Activated CD4-positive, alpha-beta memory T cell treated with anti-CD3 and anti-CD28 coated beads for 36 hours (primary cell): ENCODE measurements at places on chromosomes 3 and 15. TPM values are rescaled to one million over a fixed set of nuclear protein-coding genes. Genes with fewer than 3 reads are reported as not detected.

DNA sequence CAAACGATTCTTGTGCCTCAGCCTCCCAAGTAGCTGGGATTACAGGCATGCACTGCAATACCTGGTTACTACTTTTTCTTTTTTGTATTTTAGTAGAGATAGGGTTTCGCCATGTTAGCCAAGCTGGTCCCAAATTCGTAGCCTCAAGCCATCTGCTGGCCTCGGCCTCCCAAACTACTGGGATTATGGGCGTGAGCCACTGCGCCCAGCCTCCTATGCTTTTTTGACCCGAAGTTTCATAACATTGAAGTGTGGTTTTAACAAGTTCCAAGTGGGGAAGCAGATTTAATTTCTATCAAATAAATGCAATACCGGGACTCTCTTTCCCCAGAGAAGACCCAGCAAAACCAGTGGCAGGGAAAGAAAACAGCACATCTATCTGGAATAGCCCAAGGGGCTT, 13.7 kb downstream of the SH3BP5 start:
- no peak for DNase-seq

DNA sequence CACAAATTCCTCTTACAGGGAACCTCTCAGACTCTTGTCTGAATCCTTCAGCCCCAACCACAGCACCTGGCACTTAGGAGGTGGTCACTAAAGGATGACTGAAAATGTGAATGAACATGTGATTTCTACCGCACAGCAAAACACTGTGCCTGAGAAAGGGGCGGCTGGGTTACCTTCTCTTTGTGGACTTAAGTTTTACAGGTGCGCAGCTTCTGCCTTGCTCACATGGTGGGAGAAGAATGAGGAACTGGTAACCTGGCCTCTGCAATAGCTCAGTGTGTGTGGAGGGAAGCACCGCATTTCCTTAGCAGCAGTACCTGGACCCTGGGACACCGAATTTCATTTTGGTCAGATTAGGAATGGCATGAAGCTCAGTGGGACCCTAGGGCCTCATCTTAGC, 9.8 kb upstream of the ETV5 start:
- DNase-seq = no peak

- DNase-seq = no peak
Observed at GRCh38 chr15:72179950-72180581, 17.5 kb downstream of the GRAMD2A start.

DNA sequence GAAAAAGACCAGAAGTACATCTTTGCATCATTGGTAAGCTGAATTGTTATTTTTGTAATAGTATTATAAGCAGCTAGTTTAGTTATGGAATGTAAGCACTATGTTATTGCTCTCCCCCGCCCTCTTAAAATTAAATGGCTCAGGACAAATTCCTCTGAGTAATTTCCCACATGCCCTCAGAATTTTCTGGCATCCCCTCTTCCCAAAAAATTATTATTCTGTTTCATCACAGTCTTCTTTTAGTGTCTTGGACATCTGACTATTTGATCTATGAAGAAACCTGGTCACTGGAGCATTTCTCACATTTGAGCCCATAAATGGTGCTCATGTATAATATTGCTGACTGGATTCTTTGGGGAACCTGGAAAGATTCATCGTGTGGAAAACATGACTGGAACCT, 68.3 kb downstream of the KLHL25 start:
- DNase-seq = no peak

- peak; percentile 78 for DNase-seq
Observed at GRCh38 chr15:60673918-60674558, 195.1 kb upstream of the ICE2 start.

DNA sequence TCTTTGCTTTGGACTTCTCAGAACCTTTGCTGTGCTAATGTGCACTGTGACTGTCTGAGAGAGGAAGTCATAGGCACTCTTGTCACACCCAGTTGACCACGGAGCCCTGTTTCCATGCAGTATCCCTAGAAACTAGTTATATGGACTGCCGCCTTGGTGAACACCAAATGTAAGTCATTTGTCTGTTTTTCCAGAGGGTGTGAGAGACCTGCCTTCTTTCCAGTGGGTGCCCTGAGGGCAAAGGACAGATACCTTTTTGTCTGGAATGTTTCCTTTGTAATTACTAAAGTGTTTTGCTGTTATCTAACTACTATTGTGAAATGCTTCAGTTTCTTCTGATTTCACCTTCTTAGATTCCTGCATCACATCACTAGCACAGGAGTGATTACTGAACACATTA, 91.8 kb downstream of the LARS2 start:
- no peak for DNase-seq

GRCh38 chr15:67120839-67121643, 55.6 kb downstream of the SMAD3 start:
- DNase-seq = peak; percentile 95

DNA sequence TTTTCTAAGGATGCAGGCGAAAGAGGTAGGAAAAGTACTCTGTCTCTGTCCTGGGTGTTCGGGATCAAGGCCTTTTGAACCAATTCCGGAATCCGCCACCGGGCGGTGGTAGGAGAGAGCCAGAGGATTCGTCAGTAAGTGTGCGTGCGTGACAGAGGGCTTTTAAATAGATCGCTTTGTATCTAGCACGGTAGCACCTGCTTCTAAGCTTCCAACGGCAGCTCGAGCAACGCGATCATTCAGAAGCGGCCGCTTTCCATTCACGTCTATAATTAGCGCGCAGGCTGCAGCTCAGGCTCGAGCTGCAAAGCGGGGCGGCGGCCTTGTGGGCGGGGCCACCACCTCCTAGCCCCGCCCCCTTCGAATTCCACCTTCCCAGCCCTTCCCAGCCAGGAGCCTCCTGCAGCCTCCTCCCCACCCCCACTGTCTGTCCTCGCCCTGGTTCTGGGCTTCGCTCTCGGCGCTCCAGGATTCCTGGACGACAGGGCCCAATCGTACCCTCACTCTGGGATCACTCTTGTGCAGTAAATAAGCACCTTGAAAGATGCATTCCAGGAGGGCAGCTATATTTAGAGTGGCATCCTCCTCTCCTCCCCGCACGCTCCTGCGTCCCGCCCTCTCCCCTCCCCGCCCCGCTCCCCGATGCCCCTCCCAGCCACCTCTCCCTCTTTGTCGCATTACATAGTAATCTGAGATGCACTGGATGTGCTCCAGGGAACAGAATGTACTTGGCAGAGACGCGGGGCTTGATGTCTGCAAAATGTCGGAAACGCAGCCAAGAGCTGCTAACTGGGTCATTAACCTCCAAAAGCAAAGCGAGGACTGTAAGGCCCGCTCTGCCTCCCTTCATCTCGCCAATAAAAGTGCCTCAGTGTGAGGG, 224.1 kb upstream of the TPRG1 start:
- DNase-seq = peak; percentile 47

- DNase-seq = no peak
Observed at GRCh38 chr3:169215461-169216352, 447.8 kb downstream of the MECOM start.

DNA sequence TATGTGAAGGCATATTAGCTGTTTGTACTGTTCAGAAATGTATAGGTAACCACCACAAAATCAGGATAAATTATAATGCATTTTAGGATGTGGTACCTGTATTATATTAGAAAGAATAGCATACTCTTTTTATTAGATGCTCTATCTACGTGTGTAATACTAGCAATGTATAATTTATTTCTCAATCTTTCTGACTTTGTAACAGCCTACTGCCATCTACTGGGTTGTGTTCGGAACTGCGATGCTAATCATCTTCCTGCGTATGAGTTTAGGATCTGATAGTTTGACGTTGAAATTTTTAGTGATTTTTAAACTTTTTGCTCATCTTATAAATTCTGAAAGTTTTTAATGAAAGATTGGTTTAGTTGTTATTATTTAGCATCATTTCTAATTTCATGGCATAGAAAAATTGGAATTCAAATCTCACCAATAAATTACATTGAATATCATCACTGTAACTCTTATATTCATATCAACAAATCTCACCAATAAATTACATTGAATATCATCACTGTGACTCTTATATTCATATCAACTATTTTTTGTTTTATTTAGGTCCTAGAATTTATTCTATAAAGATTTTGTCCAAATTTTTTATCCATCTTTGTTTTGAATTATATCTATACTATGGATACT, 322.7 kb upstream of the ZNF717 start:
- no peak for DNase-seq

- DNase-seq = no peak
Observed at GRCh38 chr15:62706317-62706716, 336.2 kb upstream of the TPM1 start.

DNA sequence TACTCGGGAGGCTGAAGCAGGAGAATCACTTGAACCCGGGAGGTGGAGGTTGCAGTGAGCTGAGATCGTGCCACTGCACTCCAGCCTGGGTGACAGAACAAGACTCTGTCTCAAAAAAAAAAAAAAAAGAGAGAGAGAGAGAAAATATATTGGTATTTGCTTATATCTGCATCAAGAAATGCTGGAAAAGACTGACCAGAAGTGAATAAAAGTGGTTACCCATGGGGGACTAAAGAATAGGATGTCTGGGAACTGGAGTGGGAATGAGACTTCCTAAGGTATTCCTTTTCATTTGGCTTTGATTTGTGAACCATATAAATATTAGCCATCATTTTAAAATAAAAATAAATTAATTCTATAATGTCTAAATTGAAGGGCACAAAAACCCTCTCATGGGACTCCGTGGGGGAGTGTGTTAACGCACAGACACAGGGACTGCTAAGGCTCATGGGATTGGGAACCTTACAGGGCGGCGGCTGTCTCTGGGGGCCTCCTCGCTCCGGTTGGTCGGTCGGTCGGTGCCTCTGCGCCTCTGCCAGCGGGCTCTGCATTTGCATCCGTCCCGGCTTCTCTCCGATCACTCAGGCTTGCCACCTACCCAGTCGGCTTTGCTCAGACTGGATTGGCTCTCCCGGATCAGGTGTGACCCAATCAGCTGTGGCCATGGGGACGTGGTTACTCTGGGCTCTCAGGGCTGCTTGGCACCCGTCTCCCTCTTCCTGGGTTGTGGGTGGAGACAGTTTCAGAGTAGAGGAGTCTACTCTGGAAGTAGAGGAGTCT, 12.7 kb upstream of the TSPAN3 start:
- peak; percentile 78 for DNase-seq

DNA sequence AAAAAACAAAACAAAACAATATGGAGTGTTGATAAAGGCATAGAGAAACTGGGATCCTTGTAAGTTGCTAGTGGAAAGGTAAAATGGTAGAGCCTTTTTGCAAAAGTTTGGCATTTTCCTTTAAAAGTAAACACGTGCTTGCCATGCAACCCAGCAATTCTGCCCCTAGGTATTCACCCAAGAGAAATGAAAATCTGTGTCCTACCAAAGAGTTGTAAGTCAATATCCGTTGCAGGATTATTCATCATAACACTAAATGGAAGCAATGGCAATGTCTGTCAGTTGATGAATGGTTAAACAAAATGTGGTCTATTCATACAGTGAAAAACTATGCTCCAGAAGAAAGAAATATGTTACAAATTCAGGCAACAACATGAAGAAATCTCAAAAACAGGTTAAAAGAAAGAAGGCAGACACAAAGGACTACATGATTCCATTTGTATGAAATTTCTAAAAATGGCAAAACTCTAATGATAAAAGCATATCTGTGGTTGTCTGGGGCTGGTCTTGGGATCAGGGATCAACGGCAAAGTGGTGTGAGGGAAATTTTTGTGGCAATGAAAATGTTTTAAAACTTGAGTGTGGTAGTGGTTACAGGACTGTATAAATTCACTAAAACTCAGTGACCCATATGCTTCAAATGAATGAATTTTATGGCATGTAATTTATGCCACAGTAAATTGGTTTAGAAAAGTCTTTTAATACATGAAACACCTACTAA, 229.6 kb downstream of the OPA1 start:
- no peak for DNase-seq

- no peak for DNase-seq
Observed at GRCh38 chr15:100073982-100074381, 267.8 kb downstream of the ADAMTS17 start.

- peak; percentile 70 for DNase-seq
Observed at GRCh38 chr3:39180183-39180545, 12.2 kb downstream of the XIRP1 start.

- DNase-seq = no peak
Observed at GRCh38 chr15:87477737-87478686, 778.5 kb downstream of the NTRK3 start.

DNA sequence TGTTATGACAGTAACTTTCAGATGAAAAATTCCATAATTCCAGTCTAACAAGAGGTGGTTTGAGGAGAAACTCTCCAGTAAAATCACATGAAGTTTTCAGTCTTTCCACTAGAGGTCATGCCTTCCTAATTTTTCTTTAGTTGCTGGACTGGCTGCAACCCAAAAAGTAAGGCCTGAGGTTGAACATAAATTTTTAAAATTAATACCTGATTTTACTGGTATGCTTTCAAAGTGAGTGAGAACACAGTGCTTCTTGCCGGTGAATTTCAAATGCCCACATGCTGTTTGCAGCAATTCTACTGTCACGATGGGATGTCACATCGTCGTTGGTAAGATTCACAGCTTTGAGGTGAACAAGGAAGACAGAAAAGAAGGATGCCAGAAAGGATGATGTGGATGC, 89.0 kb upstream of the FGF12 start:
- no peak for DNase-seq

Gene CPB1
- not detected for total RNA-seq

Gene RARRES1
- not detected for total RNA-seq

Gene PLOD2
- 0.38 TPM for total RNA-seq

Gene SLC6A1
- total RNA-seq = not detected

Gene TMC3
- not detected for total RNA-seq

Gene ITGB5
- total RNA-seq = 0.52 TPM

Gene DOCK3
- 2.9 TPM for total RNA-seq

Gene CSPG5
- total RNA-seq = 0.41 TPM

Gene SPINK8
- total RNA-seq = not detected

Gene TBL1XR1
- total RNA-seq = 167 TPM

Gene GOLGA6A
- not detected for total RNA-seq

Gene AP3S2
- 17.2 TPM for total RNA-seq
